ENCODE measurements at places on chromosomes 3 and 15.

GRCh38 chr15:68517285-68517761 is 61.5 kb upstream of the CORO2B start:
- DNase-seq, result no peak

DNA sequence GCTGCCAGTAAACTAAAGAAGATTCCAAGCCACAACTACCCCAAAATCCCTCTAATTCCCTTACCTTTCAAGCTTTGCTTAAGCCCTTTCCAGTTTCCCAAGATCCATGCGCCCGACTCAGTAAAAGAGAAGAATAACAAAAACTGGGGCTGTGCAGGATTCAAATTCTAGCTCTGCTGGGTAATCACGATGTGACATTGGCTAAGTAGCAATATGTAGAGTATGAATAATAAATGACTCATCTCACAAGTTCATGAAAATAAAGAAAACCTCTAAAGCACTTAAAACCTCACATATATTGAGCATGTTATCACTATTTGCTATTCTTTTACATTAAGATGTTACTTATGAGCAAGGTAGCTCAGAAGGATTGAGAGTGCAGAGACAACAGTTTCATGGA is 522.2 kb upstream of the ZNF717 start:
- DNase-seq, result no peak

- no peak for DNase-seq
Observed at GRCh38 chr3:188113756-188114155, 40.2 kb upstream of the LPP start.

- DNase-seq, result no peak
Observed at GRCh38 chr15:79209116-79209515, 73.4 kb upstream of the ANKRD34C start.

DNA sequence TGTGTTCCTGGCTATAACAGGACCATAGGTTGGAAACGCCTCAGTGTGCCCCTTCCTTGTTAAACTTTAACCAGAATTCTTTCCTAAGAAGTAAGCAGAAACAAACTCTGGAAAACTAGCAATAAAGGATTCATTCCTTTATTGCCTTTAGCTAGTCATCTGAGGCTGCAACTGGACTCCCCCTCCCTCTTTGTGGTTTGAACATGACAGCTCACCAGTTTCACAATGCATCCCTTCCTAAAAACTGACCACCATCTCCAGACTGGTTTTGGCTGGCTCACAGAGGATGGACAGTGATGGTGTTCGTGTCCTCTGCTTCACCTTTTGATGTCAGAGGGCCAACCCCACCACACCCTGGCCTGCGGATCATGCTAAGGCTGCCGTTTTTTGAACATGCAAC is 27.9 kb upstream of the TGFBR2 start:
- DNase-seq, result no peak

GRCh38 chr3:150314248-150315004 is 93.7 kb upstream of the TSC22D2 start:
- DNase-seq, result no peak

- no peak for DNase-seq
Observed at GRCh38 chr15:100879061-100879463, 569 bp upstream of the ALDH1A3 start.

DNA sequence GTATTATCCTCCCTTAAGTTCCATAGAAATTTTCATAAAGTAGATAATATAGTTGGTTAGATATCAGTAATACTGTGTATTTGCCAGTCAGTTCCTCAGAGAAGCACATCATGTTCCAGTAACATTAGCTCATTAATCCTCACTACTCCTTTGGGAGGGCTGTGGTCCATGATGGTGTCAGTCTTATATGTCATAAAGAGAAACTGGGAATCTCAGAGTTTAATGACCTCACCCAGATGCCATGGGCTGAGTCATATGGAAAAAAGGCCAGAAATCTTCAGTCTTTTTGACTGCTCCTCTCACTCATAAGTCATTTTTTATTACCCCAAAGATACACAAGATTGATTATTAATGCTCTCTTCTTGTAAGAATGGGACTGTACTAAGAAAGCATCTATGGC is 188.6 kb downstream of the CHL1 start:
- DNase-seq, result no peak

- DNase-seq, result no peak
Observed at GRCh38 chr15:56252386-56252785, 8.7 kb upstream of the RFX7 start.

GRCh38 chr3:122505676-122506075 is 9.1 kb downstream of the KPNA1 start:
- DNase-seq, result no peak

DNA sequence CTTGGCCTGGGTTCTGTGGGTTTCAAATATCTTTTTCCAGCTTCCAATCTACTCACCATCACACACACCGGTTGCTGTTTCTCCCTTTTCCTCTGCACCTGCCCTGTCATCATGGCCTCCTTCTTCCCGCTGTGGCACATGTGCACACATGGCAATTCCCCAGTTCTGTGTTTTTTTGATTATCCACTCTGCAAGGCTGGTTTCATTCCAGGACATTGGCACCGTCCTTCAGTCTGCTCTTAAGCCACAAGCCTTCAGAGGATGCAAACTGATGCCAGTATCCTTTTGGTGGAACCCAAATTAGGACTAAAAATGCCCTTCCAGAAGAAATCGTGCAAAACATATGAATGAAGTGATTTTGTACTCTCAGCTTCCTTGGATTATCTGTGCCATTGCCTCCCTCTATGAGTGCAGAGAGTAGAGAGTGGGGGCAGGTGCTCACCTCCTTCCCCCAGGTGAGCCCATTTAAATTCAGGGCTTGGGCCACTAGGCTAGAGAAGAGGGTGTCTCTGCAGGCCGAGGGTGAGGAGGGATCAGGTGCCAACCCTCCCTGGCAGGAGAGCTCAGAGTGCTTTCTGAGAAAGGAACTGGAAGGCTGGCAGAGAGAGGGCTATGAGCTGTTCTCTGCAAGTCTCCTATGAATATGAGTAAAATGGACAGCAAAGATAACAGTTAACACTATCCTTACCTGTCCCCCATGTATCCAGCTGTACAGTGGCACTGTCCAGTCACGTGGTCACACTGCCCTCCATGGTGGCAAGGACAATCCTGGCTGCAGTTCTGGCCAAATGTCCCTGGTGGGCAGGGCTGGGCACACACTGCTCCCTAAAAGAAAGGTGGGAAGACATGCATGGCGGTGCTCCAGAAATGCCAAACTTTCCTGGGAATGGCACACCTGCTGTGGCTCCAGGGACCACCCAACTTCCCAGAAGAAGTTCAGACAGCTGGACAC is 100.8 kb downstream of the RAB11A start:
- no peak for DNase-seq

DNA sequence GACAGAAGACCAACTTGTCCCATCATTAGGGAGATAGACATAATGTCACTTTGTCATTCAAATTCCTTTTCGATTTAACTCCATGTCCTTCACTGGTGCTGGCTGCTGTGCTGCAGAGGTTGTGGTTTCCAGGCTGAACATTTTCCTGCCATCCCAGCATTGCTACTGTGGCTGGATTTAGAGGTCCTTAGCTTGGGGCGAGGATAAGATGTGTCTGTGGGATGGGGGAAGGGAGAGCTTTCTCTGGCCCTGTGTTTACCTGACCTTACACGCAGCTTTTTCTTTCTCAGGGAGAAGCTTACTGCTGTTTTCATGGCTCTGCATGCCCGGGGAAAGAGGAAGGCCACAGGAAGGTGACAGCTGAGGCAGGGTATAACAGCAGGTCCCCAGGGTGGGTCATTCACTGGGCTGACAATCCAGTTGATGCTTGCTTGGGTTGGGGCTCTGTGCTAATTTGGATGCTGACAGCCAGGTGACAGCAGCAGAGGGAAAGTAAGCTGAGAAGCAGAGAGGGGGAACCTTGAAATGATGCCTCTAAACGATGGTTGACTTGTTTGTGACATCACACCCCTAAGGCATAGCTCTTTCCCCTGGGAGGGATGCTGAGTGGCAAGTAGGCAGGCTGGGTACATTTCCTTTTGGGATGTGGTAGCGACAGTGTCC is 326.9 kb upstream of the CTNNB1 start:
- DNase-seq, result no peak

DNA sequence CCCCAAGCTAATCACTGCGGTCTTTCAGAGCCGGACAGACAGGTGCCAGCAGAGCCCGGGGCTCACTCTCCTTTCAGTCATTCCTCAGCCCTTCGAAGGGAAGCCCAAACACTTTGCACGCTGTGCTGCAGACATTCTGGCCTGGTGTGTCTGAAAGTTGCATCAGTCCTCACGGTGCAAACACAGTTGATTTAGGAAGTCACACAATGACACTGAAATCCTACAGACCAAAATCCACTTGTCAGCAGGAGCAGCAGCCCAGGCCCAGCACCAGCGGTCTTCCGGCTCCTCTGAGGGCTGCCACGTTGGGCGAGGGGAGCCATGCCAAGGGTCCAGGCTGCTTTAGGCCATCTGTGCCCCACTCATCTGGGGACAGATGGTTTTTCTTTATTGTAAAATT is 61.6 kb downstream of the RGMA start:
- DNase-seq, result no peak

DNA sequence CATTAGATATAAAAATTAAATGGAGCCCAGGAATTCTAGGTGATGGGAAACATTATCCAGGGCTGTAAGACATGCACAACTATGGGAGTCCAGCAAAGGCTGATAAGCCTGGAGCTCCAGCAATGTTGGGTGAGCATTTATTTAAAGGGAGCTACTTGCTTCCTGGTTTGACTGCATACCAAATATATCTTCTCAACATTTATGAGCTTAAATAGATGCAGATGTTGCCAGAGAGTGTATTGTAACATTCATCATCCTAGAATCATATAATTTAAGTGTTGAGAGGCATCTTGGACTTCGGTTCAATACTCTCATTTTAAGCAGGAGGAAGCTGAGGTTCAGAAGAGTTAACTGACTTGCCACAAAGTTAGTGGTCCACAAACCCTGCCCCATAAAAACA is 12.2 kb upstream of the POLR2M start:
- DNase-seq, result no peak

DNA sequence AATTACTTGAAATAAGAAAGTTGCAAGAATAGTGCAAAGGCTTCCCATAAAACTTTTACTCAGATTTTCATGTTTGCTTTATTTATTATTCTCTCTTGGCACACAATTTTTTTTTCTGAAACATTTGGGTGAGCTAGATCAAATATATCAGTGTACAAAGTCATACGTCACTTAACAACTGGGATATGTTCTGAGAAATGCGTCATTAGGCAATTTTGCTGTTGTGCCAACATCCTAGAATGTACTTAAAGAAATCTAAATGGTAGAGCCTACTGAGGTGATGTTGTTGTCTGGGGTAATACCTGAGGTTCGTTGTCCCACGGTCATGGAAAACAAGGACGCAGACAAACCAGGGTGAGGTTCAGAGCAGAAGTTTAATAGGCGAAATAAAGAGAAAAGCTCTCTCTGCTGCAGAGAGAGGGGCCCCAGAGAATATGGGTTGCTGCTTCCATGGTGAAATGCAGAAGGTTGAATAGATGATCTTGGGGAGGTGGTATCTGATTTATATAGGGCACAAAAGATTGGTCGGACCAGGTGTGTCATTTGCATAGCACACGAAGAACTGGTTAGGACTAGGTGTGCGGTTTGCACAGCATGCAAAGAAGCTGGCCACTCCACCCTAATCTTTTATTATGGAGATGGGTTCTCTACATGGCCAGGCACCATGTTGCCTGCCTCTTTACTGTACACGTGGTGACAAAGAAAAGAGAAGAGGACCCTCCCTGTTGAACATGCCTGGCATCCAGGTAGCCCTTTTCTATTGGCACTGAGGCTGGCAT is 8.8 kb upstream of the GRAMD1C start:
- no peak for DNase-seq

DNA sequence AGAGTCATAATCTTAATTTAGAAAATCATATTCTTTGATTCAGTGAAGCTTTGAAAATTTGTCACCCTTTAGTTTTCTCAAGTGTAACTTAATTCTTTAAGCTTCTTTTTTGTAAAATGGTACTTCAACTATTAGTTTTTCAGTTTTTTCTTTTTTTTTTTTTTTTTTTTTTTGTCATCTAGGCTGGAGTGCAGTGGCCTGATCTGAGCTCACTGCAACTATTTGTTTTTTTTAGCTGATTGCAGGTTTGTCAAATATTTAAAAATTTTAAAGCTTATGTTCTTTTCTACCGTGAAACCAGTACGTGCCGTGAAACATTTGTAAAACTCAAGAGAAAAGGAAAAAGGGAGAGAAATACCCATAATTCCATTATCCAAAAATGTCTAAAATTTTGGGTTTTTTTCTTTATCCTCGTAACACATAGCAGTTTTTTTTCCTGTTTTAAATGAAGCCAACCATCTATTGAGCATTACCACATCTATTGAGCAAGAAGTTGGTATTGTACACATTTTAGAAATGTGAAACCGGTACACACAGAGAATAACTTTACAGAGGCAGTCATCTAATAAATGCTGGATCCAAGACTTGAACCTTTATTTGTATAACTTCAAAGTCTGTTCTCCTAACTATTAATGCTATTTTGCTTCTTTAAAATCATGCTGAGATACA is 25.7 kb downstream of the ECT2 start:
- DNase-seq, result no peak

GRCh38 chr3:141894524-141895176 is 18.2 kb downstream of the ATP1B3 start:
- no peak for DNase-seq

GRCh38 chr3:120673116-120673515 is 8.9 kb downstream of the HGD start:
- DNase-seq, result no peak

DNA sequence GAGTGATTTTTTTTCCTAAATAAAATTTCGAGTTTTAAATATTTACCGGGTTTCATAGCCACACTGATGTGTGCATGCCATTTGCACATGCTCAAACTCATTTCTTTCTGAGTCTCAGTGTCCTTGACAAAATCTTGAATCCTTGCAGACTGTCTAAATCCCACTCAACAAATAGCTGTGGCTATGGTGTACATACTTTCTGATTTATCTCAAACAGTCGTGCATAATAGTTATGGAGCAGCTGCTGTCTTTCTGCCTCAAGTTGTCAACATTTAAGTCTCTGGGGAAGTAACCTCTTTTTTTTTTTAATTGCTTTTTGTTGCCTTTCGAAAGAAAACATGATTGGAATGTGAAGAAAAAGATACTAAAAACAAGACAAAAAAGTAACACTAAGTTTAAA is 52.8 kb upstream of the UTS2B start:
- DNase-seq, result no peak

DNA sequence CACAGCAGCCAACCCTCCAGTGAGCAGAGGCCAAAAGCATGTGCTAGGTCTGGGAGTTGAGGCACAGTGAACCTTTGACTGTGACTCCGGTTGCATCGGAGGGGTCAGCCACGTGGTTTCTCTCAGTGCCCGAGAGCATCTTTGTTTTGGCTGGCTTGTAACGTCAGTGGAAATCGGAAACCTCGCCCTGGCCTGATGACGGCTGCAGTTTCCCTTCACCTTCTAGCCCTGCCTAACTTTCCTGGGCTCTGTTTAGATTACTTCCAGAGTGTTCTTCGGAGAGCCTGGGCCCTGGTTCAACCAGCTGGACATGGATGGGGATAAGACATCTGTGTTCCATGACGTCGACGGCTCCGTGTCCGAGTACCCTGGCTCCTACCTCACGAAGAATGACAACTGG is 56.6 kb downstream of the MESD start:
- no peak for DNase-seq

DNA sequence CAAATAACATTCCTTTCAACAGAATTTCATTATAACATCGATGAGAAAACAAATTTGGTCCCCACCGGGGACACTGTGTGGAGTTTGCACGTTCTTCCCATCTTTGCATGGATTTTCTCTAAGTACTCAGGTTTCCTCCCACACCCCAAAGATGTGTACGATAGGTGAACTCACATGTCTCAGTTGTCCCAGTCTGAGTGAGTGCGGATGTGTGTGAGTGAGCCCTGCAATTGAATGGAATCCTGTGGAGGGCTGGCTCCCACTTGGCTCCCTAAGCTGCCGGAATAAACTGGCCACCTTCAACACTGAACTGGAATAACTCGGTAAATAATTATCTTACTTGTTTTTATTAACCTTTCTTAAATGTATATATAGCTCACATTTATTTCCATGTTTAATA is 77.0 kb downstream of the TRANK1 start:
- no peak for DNase-seq

All from stimulated activated CD8-positive, alpha-beta memory T cell treated with anti-CD3 and anti-CD28 coated beads, Interleukin-7, amount 100 ng/mL, for 24 hours (primary cell).